ENCODE measurements at places on chromosomes 6 and 20.

- DNase-seq = no peak
Observed at GRCh38 chr6:87181903-87182302, 26.5 kb downstream of the ZNF292 start.

- no peak for DNase-seq
Observed at GRCh38 chr20:38209736-38210405, 44.8 kb upstream of the TGM2 start.

- DNase-seq = peak; percentile 90
Observed at GRCh38 chr20:63686492-63687321, 9.7 kb upstream of the TNFRSF6B start.

DNA sequence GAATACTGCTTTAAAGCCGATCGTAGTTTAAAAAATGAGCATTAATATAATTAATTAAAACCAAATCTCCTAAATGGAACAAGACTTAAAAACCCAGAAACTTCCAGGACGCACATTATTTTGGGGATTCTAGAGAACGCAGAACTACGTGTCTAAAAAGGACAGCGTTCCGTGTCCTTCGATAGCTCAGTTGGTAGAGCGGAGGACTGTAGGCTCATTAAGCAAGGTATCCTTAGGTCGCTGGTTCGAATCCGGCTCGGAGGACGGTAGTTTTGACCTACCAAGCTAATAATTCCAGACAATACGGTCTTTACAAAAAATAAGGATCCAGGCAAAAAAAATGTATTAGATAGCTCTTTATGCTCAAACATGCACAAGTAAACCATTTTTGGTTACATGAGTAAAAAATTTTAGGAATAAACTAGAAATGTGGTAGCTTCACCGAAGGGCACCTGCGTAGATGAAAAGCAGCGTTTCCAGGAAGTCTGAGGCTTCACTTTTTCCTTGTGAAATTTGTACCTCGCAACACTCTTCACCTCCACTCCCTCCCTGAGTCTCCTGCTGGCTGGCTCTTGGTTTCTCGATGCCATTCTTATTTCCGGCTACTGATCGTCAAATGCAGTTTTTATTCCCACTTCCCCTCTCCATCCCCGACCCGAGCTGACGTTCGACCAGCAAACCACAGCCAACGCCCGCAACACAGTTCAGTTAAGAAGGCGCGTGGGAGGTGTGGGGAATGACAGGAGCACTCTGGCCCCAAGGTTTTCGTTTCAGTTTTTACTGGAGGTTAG lies 19.6 kb upstream of the ABT1 start:
- DNase-seq = peak; percentile 49

DNA sequence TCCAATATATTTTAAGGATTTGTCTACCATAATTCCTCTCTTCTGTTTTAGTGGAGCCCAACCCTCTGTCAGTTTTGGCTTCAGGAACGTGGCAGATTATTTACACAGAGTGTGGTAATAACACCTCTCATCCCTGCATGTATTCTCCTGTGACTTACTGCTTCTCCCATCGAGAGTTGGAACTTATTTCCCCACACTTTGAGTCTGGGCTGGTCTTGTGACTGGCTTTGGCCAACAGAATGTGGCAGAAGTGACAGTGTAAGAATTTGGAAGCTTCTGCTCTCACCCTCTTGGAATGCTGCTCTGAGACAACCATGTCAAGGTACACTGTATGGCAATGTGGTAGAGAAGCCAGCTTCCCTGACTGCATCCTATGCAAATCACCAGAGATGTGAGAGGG lies 407.7 kb downstream of the EPM2A start:
- DNase-seq = no peak
